ENCODE measurements at places on chromosomes 13 and 19.

GRCh38 chr13:32887617-32888016 is 128.6 kb upstream of the KL start:
- no peak for DNase-seq

- DNase-seq, result no peak
These were observed 4.2 kb upstream of the GIPR start for GRCh38 chr19:45663800-45664199.

DNA sequence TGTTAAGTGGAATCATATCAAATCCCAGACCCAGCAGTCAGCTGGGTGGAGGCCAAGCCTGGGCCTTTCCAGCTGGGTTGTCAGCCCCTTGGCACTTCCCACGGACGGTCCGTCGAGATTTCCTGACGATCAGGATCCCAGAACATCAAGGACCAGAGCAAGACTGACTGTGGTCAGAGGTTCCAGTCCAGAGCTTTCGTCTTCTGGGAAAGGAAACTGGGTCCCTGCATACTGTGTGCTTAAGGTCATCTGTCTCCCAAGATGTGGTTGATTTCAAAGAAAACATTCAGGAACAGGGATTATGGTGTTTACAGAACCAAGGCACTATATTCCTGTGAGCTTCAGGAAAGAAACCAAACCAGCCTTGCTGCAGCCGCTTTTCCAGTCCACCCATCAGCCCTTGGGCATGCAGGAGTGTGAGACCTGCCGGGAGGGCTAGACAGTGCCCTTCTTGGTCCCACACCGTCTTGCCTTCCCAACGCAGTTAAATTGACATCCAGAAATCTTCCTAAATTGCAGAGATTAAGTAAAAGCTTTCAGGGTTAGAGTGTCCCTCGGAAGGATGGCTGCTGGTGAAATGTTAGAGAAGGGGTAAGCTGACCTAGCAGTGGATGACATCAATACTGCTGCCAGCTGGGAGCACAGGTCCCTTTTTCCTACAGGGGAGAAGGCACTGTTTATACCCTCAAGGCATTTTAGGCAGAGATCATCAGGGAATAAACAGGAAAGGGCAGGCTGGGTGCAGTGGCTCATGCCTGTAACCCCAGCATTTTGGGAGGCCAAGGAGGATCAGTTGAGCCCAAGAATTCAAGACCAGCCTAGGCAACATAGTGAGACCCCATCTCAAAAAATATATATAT is 5.0 kb upstream of the C19orf33 start:
- DNase-seq, result no peak

DNA sequence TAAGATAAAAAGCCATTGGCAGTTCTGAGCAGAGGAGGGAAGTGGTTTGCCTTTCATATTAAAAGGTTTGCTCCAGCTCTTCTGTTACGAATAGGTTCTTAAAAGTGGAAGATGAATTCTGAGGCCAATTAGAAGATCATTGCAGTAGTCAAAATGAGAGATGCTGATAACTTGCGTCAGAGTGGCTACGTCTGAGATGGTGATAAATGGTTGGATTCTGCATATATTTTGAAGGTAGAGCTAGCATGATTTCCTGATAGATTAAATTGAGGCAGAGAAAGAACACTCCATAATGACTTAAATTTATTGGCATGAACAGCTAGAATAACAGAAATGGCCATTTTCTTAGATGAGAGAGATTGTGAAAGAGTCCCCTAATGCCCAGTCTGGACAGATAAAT is 652.6 kb downstream of the DACH1 start:
- no peak for DNase-seq

GRCh38 chr19:280541-281009 is 10.6 kb downstream of the PLPP2 start:
- no peak for DNase-seq

- peak; percentile 60 for DNase-seq
These were observed 3.7 kb downstream of the ITM2B start for GRCh38 chr13:48236528-48237353.

- no peak for DNase-seq
These were observed 543.0 kb downstream of the GPC6 start for GRCh38 chr13:93769607-93770006.

DNA sequence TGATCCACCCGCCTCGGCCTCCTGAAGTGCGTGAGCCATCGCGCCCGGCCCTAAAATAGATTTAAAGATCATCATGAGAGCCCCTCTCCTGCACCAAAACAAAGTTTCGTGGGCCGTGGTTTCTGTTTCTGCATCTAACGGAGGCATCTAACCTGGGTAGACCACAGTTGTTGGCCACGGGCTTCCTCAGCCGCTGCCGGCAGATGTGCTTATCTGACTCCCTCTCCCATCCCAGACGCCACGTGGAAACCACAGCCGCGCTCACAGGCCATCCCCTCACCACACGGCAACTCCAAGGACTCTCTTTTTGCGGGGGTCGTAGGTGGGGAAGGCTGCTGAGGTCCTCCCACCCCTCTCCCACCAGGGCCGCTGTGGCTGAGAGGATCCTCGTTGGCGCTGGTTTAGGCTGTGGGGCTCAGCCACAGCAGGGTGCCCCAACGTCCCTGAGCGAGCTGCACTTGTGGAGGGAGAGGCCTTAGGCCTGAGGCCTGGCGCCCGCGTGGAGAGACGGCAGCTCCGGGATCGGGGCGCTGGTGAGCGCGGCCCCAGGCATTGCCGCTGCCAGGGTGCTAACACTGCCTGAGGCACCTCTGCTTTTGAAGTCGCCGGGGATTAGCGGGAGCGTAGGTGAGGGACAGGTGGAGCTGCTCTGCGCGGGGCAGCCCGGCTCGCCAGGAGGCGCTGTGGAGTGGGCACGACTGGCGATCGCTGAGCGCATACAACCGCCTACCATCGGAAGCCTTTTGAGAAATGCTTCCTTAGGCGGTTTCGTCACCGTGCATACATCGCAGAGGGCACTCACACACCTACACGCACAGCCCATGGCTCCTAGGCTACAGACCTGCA is 8.9 kb downstream of the ZSCAN1 start:
- DNase-seq, result no peak

GRCh38 chr19:1674293-1674679 is 21.9 kb upstream of the TCF3 start:
- DNase-seq, result no peak

DNA sequence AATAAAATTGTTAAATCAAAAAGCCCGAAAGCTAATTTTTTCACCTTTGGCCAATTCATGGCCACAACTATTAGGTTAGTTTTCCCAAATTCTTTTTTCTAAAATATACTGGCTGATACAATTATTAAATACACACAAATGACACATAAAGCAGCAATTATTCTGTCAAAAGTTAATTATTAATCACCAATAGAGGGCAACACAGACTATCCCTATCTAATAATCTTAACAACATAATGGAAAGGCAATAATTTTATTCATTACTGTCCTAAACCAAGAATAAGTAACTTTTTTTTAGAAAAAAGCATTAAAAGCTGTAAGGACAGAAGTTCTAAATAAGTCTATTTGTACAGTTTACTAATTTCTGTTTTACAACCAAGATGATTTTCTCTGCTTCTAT is 51.7 kb downstream of the KATNAL1 start:
- peak; percentile 38 for DNase-seq

DNA sequence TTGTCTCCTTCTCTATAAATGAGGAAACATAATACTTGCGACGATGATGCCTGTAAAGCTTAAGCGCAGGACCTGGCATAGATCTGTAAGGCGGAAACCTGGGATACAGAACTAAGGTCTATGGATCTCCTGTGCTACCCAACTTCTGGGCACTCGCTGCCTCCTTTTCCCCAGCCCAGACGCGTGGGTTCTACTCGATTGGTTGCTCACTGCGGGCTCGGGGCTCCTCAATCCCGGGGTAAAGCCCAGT is 615 bp upstream of the PSMC4 start:
- no peak for DNase-seq

DNA sequence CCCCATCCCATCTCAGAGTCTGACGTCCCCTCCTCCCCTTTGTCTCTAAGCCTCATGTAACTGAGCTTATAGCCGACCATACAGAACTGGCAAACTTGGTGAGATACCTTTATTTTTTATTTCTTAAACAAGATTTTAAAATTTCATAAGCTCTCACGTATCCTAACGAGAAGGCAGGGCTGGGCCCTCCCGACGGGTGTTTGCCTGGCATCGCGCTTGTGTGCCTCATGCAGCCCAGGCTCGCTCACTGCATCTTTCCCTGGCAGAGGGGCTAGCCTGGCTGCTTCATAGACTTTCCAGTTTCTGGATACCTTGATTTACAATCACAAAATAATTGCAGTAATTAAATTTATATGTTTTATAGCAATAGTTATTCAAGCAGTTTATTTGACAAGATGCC is 69.0 kb downstream of the GGACT start:
- no peak for DNase-seq

GRCh38 chr19:16445238-16446107 is 26.3 kb downstream of the EPS15L1 start:
- peak; percentile 77 for DNase-seq

GRCh38 chr13:45782327-45783045 is 69.1 kb downstream of the SIAH3 start:
- peak; percentile 33 for DNase-seq

GRCh38 chr13:88345171-88345847 is 674.1 kb downstream of the SLITRK5 start:
- no peak for DNase-seq

DNA sequence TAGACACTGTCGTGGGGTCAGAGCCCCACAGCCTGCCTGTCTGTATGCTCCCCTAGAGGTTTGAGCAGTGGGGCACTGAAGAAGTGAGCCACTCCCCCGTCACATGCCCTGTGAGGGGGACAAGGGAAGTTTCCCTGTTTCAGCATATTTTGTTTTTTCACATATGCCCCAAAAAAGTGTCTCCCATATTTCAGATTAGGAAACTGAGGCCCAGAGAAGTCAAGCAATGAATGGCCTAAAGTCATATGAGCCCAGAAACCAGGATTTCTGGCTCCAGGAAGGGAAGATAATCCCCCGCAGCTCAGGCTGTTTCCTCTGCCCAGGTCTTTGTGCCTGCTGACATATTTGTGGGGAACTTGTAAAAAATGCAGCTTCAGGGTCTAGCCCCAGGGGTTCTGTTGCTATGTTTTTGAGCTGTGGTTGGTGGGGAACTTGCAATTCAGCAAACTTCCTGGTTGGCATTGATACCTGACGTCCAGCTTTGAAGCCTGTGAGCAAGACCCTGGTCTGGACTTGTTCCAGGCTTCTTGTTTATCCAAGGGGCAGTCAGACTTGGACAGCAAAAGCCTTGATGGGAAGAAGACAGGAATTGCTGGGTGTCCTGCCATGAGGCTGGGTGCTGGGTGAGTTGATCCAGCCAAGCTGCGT is 9.5 kb downstream of the RASL11A start:
- DNase-seq, result no peak

DNA sequence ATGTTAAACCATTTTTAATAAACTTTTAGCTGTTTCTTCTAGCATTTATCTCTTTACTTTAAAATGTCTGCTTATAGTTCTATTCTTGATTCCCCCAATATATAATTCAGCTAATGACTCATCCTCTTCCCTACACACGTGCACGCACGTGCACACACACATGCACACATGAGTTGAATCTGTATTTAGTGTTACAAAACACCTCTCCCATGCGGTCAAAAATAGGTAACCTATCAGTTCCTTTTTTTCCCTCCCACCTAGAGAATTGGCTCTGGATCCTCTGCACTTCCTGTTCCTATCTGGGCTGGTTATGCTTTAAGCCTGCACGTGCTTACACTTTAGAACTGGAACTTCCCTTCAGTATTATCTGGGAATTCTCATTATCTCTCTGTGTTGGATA is 144.1 kb downstream of the PAN3 start:
- DNase-seq, result peak; percentile 8

Data from hematopoietic multipotent progenitor cell treated with erythropoietin and hydrocortisone succinate and interleukin-3 and kit ligand, for 4 days (in vitro differentiated cells).